ENCODE measurements at places on chromosomes 13 and 19. TPM values are rescaled to one million over a fixed set of nuclear protein-coding genes. Genes with fewer than 3 reads are reported as not detected.

The DCAF15 gene
- 28.4 TPM for total RNA-seq

The TRAPPC2B gene
- total RNA-seq = 6.9 TPM

The SELENOV gene
- not detected for total RNA-seq

The PCDH20 gene
- total RNA-seq = 5.7 TPM

The HSPB6 gene
- 29.4 TPM for total RNA-seq

The GARRE1 gene
- total RNA-seq = 31.2 TPM

The CCDC194 gene
- total RNA-seq = 1.5 TPM

The OR4F17 gene
- not detected for total RNA-seq

The BST2 gene
- total RNA-seq = 165 TPM

The C19orf38 gene
- total RNA-seq = 11.7 TPM

The MAST1 gene
- total RNA-seq = 0.15 TPM

The ZNF793 gene
- 2.0 TPM for total RNA-seq

The CIC gene
- total RNA-seq = 67.9 TPM

The PSPN gene
- total RNA-seq = 2.2 TPM

The ZNF835 gene
- total RNA-seq = 3.0 TPM

The FARP1 gene
- 110 TPM for total RNA-seq

The RASGRP4 gene
- 13.5 TPM for total RNA-seq

The CEACAM3 gene
- total RNA-seq = 4.3 TPM

The VSTM2B gene
- not detected for total RNA-seq

The IGFL3 gene
- total RNA-seq = not detected

The CYP2F1 gene
- 1.7 TPM for total RNA-seq

The EFNB2 gene
- 47.0 TPM for total RNA-seq

The UCHL3 gene
- 14.0 TPM for total RNA-seq

The FFAR2 gene
- 4.7 TPM for total RNA-seq

The ERICH6B gene
- total RNA-seq = not detected

The LAIR1 gene
- 176 TPM for total RNA-seq

The MEIOSIN gene
- total RNA-seq = not detected

The KASH5 gene
- total RNA-seq = 3.1 TPM

The ZNF547 gene
- 3.4 TPM for total RNA-seq

The IL4I1 gene
- 1.6 TPM for total RNA-seq

The PRR36 gene
- total RNA-seq = 2.5 TPM

The DIS3 gene
- 25.6 TPM for total RNA-seq

The OR7A5 gene
- not detected for total RNA-seq

The SPTBN4 gene
- total RNA-seq = 0.53 TPM

The CLDND2 gene
- total RNA-seq = 1.9 TPM

The UGGT2 gene
- 18.0 TPM for total RNA-seq

The THSD8 gene
- 1.5 TPM for total RNA-seq

The GZMM gene
- total RNA-seq = 3.6 TPM

The PALM gene
- 37.0 TPM for total RNA-seq

The CCDC9 gene
- total RNA-seq = 30.7 TPM

The GRIN2D gene
- 0.95 TPM for total RNA-seq

The STARD13 gene
- total RNA-seq = 61.0 TPM

The ARRDC5 gene
- 0.83 TPM for total RNA-seq
